ENCODE measurements at places on chromosomes 1 and 21.

DNA sequence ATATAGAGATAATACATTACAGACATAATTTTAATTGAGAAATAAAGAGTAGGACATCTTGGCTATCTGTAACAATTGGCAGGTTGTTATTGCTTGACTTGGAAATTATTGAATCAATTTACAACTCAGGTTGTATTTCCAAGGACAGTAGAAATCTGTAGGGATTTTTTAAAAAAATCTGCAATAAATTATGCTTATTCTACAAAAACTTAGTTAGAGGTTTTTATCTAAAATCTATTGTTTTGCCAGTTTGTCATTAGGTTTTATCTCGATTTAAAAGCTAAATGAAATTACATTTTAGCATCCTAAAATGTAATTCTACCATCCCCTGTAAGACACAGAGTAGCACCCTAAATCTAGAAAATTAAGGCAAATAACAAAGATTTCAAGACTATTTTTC lies 408.8 kb downstream of the COL11A1 start:
- no peak overlapping the region for H3K27ac ChIP-seq
- no peaks in the 10 kb centered on the region for H3K27me3 ChIP-seq
- DNase-seq: no peak
- H3K4me1 ChIP-seq: no peaks in the 10 kb centered on the region
- H3K36me3 ChIP-seq: no peaks in the 10 kb centered on the region

- H3K4me3 ChIP-seq: no peak overlapping the region
- H3K27me3 ChIP-seq: no peaks in the 10 kb centered on the region
- peaks cover 11% of the 10 kb centered on the region for H3K4me1 ChIP-seq
- H3K27ac ChIP-seq: peak overlapping the region; percentile 72
These were observed 400.7 kb downstream of the SMYD3 start for GRCh38 chr1:246106342-246106763.

DNA sequence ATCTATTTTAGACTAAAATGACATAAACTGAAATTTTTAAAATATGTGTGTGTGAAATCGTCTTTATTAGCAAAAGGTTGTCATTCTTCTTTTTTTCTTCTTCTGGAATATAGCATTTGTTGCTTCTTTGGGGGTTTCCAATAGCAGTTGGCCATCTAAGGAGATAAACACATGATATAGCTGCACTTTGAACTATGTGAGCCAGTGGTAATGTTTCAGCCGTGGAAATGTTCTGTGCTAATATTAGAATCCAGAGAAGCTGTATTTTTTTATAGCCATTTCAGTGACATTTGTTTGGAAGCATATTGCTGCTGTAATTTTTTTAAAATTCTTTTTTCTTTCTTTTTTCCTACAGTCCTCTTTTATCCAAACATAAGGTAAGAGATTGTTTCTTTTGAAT lies 75.1 kb downstream of the CNST start:
- no peak overlapping the region for H3K27ac ChIP-seq
- peaks cover 62% of the 10 kb centered on the region for H3K36me3 ChIP-seq
- H3K27me3 ChIP-seq: no peaks in the 10 kb centered on the region
- no peak for DNase-seq
- H3K4me1 ChIP-seq: no peaks in the 10 kb centered on the region
- H3K4me3 ChIP-seq: no peak overlapping the region

GRCh38 chr1:237858992-237859391 lies 31.7 kb downstream of the ZP4 start:
- no peaks in the 10 kb centered on the region for H3K36me3 ChIP-seq
- no peaks in the 10 kb centered on the region for H3K4me1 ChIP-seq
- H3K27me3 ChIP-seq: no peaks in the 10 kb centered on the region

- no peak overlapping the region for H3K27ac ChIP-seq
- DNase-seq: no peak
- H3K36me3 ChIP-seq: no peaks in the 10 kb centered on the region
- no peaks in the 10 kb centered on the region for H3K27me3 ChIP-seq
- H3K4me3 ChIP-seq: no peak overlapping the region
- no peaks in the 10 kb centered on the region for H3K4me1 ChIP-seq
These were observed 24.2 kb upstream of the TBX15 start for GRCh38 chr1:119012383-119012782.

DNA sequence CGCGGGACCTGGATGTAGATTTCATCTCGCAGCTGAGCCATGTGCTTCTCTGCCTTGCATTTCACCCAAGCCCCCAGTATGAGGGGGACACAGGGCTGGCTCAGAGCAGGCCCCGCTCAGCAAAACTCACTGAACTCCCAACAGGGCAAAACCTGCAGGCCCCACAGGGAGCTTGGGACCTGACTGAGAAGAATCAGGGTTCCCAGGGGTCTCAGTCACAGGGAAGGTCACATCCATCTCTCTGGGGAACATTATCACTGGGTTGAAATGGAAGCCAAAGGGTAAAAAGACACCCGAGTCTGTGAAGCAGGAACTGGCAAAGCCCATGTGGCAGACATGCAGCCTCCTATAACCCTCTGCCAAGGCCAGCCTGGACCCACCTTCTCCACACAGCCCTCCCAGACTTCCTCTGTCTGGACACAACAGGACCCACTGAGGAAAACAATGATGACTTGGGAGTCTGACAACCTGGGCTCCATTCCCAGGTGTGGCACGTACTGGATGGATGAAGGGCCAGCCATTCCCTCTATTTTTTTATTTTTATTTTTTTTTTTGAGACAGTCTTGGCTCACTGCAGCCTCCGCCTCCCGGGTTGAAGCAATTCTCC lies 11.7 kb downstream of the HSPG2 start:
- peak overlapping the region; percentile 55 for H3K27ac ChIP-seq
- H3K36me3 ChIP-seq: peaks cover 32% of the 10 kb centered on the region
- DNase-seq: no peak
- H3K4me3 ChIP-seq: no peak overlapping the region
- H3K27me3 ChIP-seq: no peaks in the 10 kb centered on the region

DNA sequence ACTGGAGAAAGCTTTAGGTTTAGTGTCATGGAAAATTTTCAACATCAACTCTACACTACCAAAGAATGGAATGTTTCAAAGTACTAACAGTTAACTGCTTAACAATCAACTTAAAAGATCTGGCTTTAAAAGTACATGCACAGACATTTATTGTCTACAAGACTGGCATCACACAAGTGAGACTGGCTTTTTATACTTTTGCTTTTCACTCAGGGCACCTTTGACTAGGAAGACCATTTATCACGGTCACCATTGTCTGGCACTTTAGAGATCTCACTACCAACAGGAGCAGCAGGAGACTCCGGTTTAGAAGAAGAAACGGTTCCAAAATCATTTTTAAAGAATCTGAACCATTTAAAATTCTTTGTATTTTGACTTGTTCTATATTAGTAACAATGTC lies 812.3 kb downstream of the ADGRL2 start:
- no peak overlapping the region for H3K27ac ChIP-seq
- no peaks in the 10 kb centered on the region for H3K4me1 ChIP-seq
- H3K4me3 ChIP-seq: no peak overlapping the region
- no peak for DNase-seq
- no peaks in the 10 kb centered on the region for H3K27me3 ChIP-seq

DNA sequence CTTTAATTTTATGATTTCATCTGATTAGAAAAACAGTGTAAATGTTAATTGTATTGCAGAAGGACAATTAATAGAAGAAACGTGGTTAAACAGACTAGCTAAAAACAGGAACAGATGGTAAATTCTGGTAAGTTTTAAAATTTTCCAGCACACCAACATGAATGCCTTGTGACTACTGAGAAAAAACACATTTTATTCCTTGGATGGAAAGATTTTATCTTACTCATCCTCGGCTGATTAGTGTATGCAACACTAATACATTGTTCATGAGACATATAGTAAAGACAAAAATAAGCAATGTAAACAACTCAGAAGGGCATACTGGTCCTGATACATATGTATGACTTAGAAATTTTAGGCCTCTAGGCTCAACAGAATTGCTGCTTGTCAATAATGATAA lies 4.9 kb upstream of the AK5 start:
- no peak for DNase-seq
- peaks cover 2% of the 10 kb centered on the region for H3K27me3 ChIP-seq
- no peaks in the 10 kb centered on the region for H3K36me3 ChIP-seq
- H3K4me1 ChIP-seq: no peaks in the 10 kb centered on the region
- no peak overlapping the region for H3K4me3 ChIP-seq

DNA sequence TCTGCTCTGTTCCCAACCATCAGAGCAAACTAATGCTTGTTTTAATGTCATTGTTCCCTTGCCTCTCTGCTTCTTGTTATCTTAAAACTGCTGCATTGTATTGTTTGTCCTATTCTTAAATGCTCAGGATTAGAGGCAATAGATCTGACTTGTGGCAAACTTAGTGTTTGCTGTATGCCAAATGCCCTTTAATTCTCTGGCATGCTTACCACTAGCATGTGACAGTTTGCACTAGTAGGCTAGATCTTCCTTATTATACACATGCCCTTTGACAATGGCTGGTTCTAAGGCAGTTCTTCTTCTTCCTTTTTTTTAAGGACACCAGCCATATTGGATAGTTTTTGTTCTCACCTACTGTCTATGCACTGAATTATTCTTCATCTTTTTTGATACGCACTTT lies 30.1 kb downstream of the PALMD start:
- H3K4me1 ChIP-seq: no peaks in the 10 kb centered on the region
- H3K36me3 ChIP-seq: no peaks in the 10 kb centered on the region
- H3K27me3 ChIP-seq: no peaks in the 10 kb centered on the region
- H3K27ac ChIP-seq: no peak overlapping the region
- no peak for DNase-seq
- H3K4me3 ChIP-seq: no peak overlapping the region

DNA sequence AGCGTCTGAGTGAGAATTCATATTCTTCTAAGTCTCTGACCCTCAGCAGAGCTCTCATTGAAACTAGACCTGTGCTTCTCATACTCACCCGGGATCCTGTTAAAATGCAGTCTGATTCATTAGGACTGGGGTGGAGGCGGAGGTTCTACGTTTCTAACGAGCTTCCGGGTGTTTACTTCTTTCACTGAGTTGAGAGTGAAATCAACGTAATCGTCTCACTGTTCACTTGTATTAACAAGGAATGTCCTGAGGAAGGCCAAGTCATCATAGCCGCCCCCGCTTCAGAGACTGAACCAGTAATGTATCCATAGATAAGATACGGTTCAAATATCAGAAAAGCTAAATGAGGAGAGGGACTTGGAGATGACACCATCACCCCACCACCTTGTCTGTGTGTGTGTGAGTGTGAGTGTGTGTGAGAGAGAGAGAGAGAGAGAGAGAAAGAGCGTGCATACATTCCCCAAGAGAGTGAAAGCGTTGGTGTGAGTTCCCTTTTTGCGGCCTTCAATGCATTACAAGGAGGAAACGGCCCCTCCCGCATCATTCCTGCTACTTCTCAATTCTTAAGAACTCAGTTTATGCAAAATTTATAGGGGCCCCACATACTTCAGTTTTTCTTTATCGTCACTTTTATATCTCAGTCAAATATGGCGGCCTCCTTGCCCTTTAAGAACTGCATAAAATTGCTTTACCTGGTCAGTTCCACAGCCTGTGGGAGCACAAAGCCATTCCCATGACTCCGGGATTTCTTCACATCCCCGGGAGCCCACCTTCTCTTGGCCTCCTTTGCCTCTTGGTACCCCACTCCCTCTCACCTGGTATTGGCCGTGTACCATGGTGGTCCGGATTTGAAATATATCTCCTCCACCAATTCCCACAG lies 19.8 kb downstream of the KMO start:
- DNase-seq: peak; percentile 62
- H3K27ac ChIP-seq: peak overlapping the region; percentile 77
- no peaks in the 10 kb centered on the region for H3K27me3 ChIP-seq
- peaks cover 9% of the 10 kb centered on the region for H3K4me1 ChIP-seq
- H3K36me3 ChIP-seq: no peaks in the 10 kb centered on the region

- no peaks in the 10 kb centered on the region for H3K36me3 ChIP-seq
- no peak overlapping the region for H3K4me3 ChIP-seq
- H3K4me1 ChIP-seq: no peaks in the 10 kb centered on the region
These were observed 63.0 kb downstream of the KCNJ15 start for GRCh38 chr21:38319781-38320180.

GRCh38 chr1:87853576-87854351 lies 525.1 kb downstream of the LMO4 start:
- no peak overlapping the region for H3K27ac ChIP-seq
- H3K36me3 ChIP-seq: no peaks in the 10 kb centered on the region
- H3K27me3 ChIP-seq: no peaks in the 10 kb centered on the region
- DNase-seq: no peak
- no peak overlapping the region for H3K4me3 ChIP-seq

DNA sequence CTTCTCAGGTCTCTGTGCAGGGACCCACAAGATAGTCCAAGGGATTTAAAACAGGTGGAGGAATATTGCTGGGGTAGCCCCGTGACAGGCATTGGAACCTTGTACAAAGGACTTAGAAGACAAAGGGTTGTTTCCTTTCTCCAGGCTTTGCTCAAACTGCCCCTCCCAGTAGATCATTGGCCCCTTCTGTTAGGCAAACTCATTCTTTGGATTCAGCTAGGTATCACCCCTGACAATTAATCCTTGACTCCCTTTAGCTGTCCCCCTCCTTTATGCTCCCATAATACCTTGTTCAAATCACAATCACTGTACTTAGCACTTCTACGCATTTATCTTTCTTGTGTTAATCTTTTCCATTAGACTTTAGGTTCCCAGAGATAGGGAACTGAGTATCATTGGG lies 360.5 kb downstream of the KCNH1 start:
- H3K4me1 ChIP-seq: no peaks in the 10 kb centered on the region
- no peak for DNase-seq
- H3K27me3 ChIP-seq: no peaks in the 10 kb centered on the region
- no peak overlapping the region for H3K27ac ChIP-seq
- no peak overlapping the region for H3K4me3 ChIP-seq

DNA sequence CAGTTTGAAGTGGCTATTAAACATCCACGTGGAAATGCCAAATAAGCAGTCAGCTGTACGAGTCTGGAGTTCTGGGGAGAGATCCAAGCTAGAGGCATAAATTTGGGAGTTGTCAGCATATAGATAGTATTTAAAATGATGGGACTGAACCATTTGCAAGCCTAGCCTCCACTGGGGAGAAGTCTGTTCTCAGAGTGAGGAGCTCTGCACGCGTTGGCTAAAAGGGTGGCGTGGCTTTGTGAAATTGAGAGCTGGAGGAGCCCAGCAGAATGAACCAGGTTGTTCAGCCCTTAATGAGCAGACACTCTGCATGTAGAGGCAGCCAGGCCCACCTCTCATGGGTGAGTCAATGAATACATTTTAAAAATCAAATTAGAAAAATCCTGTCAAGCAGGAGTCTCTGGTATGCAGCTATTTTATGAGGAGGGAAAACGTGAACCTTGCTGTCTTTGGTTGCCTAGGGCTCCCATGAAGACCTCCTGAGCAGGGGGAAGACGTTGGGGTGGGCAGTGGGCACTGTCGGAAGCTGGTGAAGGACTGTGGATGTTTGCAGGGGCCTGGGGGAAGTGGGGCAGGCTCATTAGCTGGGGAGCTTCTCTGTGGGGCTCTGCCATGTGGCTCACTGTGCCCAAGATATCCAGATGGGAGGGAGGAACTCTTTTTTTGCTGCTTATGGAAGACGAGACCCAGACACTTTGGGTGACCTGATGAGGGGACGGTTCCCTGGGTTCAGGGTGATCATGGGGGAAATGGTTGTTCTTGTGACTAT lies 18.8 kb downstream of the TMCC2 start:
- no peak for DNase-seq
- peaks cover 23% of the 10 kb centered on the region for H3K27me3 ChIP-seq
- H3K27ac ChIP-seq: no peak overlapping the region
- no peak overlapping the region for H3K4me3 ChIP-seq

GRCh38 chr21:45220714-45221490 lies 66.8 kb downstream of the POFUT2 start:
- DNase-seq: no peak
- H3K4me1 ChIP-seq: peaks cover 10% of the 10 kb centered on the region

GRCh38 chr1:188127507-188127906 lies 1298.8 kb downstream of the PLA2G4A start:
- no peak for DNase-seq
- H3K4me3 ChIP-seq: no peak overlapping the region
- no peaks in the 10 kb centered on the region for H3K36me3 ChIP-seq
- H3K27me3 ChIP-seq: no peaks in the 10 kb centered on the region
